ENCODE measurements at places on chromosomes 16 and 17. TPM values are rescaled to one million over a fixed set of nuclear protein-coding genes. Genes with fewer than 3 reads are reported as not detected.
A peak's percentile ranks its signal among the peaks of the same experiment; 100 is the strongest.

GRCh38 chr17:80337195-80337895 lies 76.7 kb downstream of the RNF213 start:
- no peak for DNase-seq

Gene TMEM235
- not detected for total RNA-seq

Gene CMTM4
- 10.2 TPM for total RNA-seq

Gene GLTPD2
- total RNA-seq: not detected

DNA sequence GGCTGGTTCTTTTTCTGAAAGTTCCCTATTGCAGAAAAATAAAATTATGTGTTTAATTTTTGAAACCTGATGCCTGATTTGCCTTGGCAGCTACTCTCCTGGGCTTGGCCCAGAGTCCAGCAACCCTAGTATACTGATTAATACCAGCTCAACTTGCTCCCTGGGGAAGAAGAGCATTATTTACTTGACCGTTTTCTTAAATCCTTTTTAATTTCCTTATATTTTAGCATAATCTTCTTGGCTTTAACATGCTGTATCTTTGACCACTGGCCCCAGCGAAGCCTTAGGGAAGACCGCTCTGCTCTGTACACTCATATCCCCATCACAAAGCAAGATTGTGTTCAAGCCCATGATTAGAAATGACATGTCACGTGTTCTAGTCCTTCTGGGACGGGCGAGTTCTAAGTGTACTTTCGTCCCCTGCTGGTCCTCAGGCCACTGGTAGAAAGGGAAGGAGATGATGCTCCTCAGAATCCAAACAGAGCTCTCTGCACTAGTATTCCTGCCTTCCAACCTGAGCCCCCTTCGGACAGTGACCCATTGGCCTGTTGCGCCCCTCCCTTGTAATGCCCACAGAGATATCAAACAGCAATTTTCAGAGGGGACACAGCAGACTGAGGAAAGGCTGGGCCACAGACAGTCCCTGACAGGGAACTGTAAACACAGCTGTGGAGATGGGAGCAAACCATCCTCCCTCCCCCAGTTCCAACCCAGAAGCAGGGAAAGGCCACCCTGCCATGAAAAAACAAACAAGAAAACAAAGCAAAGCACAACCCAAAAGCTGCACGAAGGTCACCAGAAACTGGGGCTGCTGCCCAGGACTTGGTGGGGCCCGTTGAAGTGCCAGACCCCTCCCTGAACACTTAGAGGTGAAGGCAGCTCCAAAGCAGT lies 4.3 kb upstream of the EZH1 start:
- DNase-seq: no peak

Gene TENT4B
- 11.0 TPM for total RNA-seq

Gene PCGF2
- total RNA-seq: 2.3 TPM

GRCh38 chr16:85583491-85584181 lies 29.5 kb upstream of the GSE1 start:
- peak; percentile 92 for DNase-seq

DNA sequence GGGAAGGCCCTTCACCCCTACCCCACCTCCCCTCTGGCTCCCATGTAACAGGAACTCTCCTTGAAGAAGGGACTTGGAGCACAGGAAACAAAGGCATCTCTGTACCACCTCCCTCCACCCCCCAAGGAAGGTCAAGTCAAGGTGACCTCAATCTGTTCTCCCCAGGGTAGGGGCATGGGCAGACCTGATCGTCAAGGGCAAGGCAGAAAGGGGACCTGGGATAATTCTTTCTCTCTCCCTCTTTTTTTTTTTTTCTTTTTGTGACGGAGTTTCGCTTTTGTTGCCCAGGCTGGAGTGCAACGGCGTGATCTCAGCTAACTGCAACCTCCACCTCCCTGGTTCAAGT lies 4.3 kb upstream of the STAT5A start:
- no peak for DNase-seq

Gene ZNF423
- 0.17 TPM for total RNA-seq

DNA sequence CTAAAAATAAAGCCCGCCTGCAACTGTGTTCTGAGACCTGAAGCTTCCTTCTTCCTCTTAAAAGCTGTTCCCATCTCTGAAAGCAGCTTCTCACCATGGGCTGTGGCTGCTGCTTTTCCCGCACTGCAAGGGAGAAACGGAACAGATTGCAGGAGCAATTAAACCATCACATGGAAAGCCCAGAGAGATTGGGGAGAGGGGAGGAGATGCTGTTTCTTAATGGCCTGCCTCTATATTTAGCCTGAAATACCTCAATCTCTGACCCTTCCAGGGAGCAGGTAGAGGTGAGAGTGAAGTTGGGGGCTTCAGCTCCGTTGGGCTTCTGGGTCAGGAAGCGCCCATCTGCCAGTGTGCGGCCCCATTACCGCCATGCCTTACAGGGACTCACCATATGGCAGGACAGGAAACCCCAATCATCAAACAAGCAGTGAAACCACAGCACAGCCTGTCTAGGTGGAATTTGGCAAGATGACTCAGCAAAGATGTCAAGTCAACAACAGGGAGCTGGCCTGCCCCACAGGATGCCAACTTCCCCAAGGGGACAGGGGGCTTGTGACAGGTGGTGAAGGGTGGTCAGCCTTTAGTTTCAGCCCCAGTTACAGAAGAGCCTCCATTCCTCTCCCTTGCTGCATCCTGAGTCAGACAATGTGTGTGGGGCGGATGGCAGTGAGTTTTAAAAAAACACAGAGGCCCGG lies 286.6 kb upstream of the CCL2 start:
- DNase-seq: no peak

Gene KRTAP9-7
- not detected for total RNA-seq

GRCh38 chr17:35559495-35560210 lies 966 bp downstream of the SLFN14 start:
- DNase-seq: no peak

GRCh38 chr16:4204521-4204920 lies 37.4 kb downstream of the SRL start:
- no peak for DNase-seq

Gene CACNG4
- total RNA-seq: not detected

Gene TMC7
- 0.51 TPM for total RNA-seq

DNA sequence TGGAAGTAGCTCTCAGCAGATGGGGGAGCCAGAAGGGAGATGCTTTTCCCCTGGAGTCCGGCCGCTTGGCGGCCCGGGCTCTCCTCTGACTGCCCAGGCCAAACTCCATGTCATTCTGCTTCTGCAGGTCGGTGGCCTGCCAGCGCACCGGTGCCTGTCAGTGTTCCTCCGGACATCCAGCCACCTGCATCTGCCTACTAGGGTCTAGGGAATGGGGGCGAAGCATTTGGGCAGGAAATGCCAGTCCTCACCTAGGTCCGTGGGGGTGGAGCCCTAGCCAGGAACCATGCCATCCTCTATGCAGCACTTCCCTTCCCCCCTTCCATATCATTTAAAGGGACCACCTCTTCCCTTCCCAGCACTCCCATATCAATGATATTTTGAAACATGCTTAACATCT lies 34.2 kb downstream of the GJC1 start:
- DNase-seq: no peak

Gene MYCBPAP
- total RNA-seq: 2.3 TPM

GRCh38 chr17:78144736-78145641 lies 1.2 kb upstream of the C17orf99 start:
- no peak for DNase-seq

GRCh38 chr17:49431743-49432142 lies 17.1 kb upstream of the PHB1 start:
- no peak for DNase-seq

Gene SLC47A1
- 0.26 TPM for total RNA-seq

- no peak for DNase-seq
These were observed 1.8 kb downstream of the MAPT start for GRCh38 chr17:45895969-45896785.

DNA sequence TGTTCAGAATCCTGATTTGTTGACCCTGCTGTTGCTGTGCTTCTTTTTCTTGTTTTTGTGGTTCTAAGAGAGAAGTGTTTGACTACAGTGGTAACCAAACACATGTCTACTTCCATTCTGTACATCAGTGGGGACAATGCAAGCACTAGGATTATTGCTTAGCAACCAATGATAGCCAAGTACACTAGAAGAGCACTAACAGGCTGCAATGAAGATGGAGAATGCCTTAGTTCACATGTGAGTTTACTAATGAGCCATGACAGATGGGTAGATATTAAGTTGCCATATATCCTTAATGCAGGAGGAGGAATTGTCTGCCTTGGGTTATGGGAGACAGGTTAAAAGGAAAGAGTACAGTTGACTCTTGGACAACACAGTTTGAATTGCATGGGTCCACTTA lies 8.3 kb downstream of the EFCAB5 start:
- DNase-seq: no peak

- no peak for DNase-seq
These were observed 7.0 kb downstream of the INPP5K start for GRCh38 chr17:1509290-1509881.

DNA sequence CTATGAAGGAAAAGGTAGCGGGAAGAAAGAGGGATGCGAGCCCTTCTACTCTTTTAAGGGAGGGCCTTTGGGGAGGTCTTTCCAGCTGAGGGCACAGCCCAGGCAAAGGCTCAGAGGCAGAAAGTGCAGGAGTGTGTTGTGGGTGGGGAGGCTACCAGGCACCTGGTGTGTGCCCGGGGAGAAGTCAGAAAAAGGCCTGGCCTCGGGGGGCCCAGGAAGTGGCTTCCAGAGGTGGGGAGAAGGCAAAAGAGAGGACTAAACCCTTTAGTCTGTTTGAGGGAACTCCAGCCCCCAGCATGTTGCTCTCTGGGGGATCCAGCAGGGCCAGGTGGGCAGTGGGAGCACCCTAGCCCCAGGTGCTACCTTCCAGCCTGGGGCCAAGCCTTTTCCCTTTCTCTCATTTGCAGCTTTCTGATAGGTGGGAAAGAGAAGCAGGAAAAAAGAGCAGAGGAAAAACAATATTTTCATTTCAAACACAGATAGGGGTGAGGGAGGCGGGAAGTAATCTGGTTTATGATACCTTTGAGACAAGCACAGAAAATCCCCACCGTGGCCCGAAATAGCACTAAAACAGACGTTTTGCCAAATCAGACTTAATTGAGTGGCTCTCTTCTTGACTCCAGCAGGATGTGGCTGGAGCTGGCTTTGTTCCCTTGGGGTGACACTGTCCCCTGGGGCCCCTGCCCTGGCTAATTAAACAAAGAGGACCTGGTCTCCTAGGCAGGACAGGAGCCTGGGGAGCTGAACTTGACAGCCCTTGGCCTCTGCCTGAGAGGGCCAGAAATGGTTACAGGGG lies 10.4 kb downstream of the RAI1 start:
- DNase-seq: no peak

GRCh38 chr16:4426021-4426684 lies 485 bp downstream of the DNAJA3 start:
- no peak for DNase-seq

DNA sequence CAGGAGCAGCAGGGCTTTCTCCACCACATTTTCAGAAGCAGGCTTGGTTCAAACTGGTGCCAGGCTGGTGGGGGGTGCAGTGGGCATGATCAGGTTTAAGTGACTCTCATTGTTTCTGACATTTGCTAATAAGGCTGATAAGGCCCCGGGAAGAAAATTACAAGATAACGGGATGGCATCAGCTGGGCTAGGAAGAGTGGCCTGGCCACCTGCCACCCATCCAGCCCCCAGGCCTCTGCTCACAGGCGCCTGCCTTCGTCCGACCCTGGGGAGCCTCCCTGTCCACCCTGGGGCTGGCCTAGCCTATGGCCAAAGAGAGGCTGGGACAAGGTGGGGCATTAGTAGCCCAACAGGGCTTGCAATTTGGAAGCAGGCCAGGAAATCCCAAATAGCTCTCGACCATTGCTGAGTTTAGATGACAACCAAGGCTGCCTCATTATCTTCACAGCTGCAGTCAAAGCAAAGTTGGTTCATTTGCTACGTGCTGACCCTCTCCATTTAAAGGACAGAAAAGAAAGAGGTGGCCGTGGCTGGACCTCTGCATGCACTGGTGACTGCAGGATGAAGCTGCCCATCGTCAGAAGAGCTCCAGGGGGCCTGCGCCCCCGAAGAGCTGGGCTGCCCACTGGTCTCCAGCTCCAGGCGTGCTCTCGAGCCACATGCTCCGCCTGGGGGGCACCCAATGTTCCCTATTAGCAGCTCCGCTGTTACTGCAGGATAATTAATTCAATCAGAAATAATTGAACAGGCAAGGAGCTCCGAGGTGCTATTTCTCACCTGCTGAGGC lies 44.9 kb downstream of the PEMT start:
- DNase-seq: no peak

DNA sequence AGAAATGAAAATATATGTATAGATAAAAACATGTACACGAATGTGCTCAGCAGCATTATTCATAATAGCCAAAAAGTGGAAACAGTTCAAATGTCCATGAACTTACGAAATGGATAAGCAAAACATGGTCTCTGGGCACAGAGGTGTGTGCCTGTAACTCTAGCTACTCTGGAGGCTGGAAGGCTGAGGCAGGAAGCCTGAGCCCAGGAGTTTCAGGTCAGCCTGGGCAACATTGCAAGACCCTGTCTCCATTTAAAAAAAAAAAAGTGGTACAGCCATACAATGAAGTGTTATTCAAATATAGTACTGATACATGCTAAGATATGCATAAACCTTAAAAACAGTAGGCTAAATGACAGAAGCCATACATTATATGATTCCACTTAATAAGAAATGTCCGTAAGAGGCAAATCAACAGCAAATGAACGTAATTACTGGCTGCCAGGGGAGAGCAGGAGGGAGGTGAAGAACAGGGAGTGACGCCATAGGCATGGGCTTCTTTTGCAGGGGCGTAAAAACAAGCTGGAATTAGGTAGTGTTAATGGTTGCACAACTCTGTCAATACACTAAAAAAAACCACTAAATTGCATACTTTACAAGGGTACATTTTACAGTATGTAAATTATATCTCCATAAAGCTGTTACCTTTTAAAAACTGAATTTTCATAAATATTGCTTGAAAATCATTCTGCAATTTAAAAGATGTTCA lies 87.2 kb upstream of the PLEKHM1 start:
- DNase-seq: no peak

DNA sequence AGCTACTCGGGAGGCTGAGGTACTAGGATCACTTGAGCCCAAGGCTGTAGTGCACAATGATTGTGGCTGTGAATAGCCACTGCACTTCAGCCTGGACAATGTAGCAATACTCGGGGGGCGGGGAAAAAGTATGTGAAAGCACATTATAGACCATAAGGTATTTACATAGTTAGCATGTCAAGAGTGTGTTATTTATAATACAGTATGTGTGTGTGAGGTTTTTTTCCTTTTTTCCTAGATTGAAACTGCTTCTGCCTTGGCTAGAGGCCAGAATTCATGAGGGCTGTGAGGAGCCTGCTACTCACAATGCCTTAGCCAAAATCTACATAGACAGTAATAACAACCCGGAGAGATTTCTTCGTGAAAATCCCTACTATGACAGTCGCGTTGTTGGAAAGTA lies 30.5 kb downstream of the PTRH2 start:
- no peak for DNase-seq
